NCI-H226 (cell line): ENCODE measurements at places on chromosomes 6 and 20.

DNA sequence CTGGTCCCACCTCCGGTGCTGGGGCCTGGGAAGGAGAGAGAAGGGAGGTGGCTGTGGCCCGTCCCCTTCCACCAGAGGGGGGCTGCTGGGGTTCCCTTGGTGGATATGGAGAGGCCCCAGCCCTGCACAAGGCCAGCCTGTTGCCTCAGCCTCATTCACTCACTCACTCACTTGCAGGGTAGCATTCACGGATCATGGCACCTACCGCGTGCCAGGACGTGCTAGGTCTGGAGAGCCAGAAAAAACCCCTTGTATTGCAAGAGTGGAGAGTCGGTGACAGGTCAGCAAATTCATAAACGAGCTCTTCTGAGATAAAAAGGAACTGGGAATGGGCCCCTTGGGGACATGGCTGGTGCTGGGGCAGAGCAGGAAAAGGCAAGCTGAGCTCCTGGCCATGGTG is 6.4 kb upstream of the ZBTB46 start:
- DNase-seq, result no peak

DNA sequence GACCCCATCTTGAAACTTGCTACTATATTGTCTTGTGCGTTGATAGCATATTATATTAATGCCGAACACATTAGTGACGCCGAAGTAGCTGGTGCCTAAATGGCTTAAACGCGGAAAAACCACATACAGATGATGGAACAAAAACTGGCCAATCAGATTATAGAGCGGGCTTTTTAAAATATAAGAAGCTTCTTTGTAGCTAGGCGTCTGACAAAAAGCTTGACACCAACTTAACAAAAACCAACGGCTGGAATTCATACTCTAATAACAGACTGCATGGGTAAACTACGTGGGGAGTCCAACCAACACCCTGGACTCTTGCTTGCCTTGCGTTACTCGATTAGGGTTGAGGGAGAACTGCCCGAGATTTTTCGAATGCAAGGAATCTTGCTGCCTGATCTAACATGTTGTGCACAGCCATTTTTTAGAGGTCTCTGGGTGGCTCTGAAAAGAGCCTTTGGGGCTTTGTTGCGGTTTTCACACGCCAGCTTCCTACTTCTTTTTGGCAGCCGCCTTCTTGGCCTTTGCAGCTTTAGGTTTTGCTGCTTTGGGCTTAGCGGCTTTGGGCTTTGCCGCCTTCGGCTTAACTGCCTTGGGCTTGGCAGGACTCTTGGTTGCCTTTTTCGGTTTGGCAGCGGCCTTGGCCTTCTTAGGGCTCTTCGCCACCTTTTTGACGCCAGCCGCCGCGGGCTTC is 45.7 kb downstream of the OR2B2 start:
- peak; percentile 43 for DNase-seq

GRCh38 chr6:28145231-28145630 is 3.5 kb downstream of the ZKSCAN8 start:
- no peak for DNase-seq

GRCh38 chr20:42567409-42567808 is 622.3 kb downstream of the PTPRT start:
- DNase-seq, result no peak

DNA sequence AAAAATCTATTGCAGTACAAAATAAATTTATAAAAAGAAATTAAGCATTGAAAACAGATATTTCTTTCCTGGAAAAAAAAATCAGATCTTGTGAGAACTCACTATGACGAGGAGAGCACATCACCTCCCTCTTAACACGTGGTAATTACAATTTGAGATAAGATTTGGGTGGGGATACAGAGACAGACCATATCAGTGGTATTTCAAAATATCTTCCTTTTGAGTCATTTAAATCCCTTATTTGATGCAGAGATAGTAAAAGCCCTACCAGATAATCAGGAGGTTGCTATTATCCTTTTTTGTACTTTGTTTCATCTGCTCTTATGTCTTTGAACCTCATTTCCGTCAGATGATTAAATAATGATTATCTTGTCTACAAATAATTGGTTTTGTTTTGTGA is 800.4 kb downstream of the KIF16B start:
- DNase-seq, result no peak

DNA sequence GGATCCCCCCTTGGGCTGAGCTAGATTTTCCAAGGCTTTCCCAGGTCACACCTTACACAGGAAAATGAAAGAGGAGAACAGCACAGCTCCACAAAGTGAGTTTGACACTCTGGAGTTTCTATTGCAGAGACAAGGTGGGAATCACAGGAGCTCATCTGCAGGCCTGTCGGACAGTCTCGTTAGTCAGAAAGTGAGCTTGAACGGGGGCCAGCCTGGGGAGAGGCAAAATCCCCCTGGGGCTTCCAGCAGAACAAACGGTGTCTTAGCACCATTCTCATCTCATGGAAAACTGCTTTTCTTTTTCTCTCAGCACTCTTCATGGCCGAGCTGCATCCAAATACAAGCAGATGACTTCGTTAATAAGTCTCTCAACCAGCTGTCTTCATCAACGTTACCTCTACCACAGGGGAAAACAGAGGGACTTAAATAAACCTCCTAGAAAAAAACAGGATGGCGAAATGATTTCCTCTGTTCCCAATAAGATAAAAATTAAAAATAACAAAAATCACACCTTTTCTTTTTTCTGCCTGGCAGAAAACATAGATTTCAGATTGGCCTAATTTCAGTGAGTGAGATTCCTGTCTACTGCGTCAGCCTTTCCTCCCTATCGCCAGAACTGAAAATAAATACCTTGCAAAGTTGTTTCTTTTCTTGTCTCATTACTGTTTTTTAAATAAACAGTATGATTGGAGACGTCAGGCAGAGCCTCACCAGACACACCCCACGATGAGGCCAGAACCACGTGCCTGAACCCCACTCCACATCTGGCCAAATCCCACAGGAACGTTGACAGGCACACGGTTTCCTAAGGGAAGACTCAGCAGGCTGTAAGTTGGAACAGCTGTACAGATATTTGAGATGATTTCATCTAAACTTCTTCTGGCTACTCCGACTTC is 219.0 kb downstream of the TTLL2 start:
- DNase-seq, result no peak

- no peak for DNase-seq
Observed at GRCh38 chr6:149139782-149140136, 177.8 kb upstream of the TAB2 start.
